ENCODE measurements at places on chromosomes 4 and X.

DNA sequence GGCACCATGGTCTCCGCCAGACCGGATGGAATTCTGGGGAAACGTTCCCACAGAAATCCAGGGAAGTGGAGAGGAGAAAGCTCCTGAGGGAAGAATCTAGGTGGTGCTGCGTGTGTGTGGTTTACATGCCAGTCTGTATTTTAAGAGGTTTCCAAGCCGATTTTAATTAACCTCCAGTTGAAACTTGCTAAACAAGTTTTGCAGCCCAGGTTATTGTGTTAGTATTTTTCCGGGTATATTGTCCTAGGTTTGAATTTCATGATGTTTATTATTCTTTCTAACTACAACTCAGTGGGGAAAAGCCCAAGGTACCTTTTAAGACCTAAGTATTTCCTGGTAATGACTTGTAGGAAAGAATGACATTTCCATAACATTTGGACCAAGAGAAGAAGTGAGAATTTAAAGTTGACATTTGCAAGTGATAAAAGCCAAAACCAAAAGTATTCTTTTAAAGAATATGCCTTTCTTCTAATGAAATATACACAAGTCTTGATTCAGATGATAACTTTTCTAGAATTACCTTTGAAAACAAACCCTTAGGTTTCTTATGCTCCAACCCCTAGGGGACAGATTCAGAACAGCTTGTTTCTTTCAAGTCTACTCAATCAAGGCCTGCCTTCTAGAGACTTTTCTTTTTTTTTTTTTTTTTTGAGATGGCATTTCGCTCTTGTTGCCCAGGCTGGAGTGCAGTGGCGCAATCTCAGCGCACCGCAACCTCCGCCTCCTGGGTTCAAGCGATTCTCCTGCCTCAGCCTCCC, 14.6 kb downstream of the SAT1 start:
- H3K4me3 ChIP-seq, result no peak overlapping the region
- DNase-seq, result no peak
- H3K4me1 ChIP-seq, result no peaks in the 10 kb centered on the region
- H3K36me3 ChIP-seq, result no peaks in the 10 kb centered on the region
- peaks cover 7% of the 10 kb centered on the region for H3K27me3 ChIP-seq

GRCh38 chr4:101222156-101222845, 125.0 kb downstream of the PPP3CA start:
- H3K27me3 ChIP-seq, result no peaks in the 10 kb centered on the region
- no peak overlapping the region for H3K4me3 ChIP-seq
- DNase-seq, result no peak
- no peaks in the 10 kb centered on the region for H3K36me3 ChIP-seq

DNA sequence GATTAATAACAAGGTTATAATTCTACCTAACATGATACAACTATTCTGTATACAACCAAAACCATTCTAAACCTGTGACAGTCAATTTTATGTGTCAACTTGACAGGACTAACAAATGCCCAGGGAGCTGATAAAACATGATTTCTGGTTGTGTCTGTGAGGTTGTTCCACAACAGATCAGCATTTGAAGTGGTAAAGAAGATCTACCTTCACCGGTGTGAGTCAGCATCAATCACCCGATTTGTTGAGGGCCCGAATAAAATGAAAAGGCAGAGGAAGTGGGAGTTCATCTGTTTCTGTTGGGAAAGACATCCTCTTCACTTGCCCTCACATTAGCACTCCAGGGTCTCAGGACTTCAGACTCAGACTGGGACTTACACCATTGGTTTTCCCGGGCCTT, 187.9 kb downstream of the MAB21L2 start:
- DNase-seq, result no peak
- H3K4me3 ChIP-seq, result no peak overlapping the region
- H3K36me3 ChIP-seq, result peaks cover 4% of the 10 kb centered on the region
- H3K27me3 ChIP-seq, result no peaks in the 10 kb centered on the region
- H3K27ac ChIP-seq, result peak overlapping the region; percentile 10

DNA sequence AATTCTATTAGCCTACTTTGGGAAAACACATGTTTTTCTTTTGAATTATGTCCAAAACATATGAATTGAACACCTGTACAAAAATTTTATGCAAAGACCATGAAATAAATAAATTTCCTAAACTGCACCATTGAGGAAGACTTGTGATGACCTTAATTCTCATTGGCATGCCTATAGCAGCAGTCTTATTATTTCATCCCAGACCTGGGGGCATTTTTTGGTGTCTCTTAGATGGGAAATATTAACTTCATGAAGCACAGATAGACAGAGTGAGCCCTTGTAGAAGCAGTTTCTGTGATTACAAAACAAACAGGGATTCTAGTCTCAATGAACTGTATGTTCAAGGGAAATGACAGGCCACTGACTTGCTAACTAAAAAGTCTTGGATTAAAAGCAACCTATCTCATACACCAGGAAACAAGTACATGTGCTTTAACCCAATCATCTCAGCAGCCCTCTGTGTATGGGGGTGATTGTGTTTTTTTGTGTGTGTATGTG, 32.0 kb upstream of the HPGD start:
- H3K27me3 ChIP-seq, result no peaks in the 10 kb centered on the region
- peaks cover 5% of the 10 kb centered on the region for H3K36me3 ChIP-seq
- DNase-seq, result no peak
- H3K4me1 ChIP-seq, result no peaks in the 10 kb centered on the region
- no peak overlapping the region for H3K27ac ChIP-seq
- H3K4me3 ChIP-seq, result no peak overlapping the region
